ENCODE measurements at places on chromosomes 5 and 9. TPM values are rescaled to one million over a fixed set of nuclear protein-coding genes. Genes with fewer than 3 reads are reported as not detected.

LTC4S gene
- total RNA-seq = 0.86 TPM

ANKRD31 gene
- 0.65 TPM for total RNA-seq

PCDHA1 gene
- total RNA-seq = 0.11 TPM

ECM2 gene
- 52.8 TPM for total RNA-seq

OR1J2 gene
- total RNA-seq = 0.32 TPM

PCDHB7 gene
- total RNA-seq = 2.0 TPM

ANXA2R gene
- total RNA-seq = 4.4 TPM

GPR150 gene
- total RNA-seq = not detected

PCDHA5 gene
- 0.13 TPM for total RNA-seq

HSPB3 gene
- 0.54 TPM for total RNA-seq

FPGS gene
- total RNA-seq = 52.8 TPM

FOXD4 gene
- 0.43 TPM for total RNA-seq

PCDHGB5 gene
- total RNA-seq = 27.7 TPM

C1QTNF2 gene
- 1.4 TPM for total RNA-seq

HAPLN1 gene
- total RNA-seq = 254 TPM

CDKN2B-AS1 gene
- total RNA-seq = 6.7 TPM

NME5 gene
- total RNA-seq = 11.1 TPM

SPATA6L gene
- 1.8 TPM for total RNA-seq

ESM1 gene
- total RNA-seq = 2.2 TPM

NR2F1-AS1 gene
- total RNA-seq = 5.4 TPM

GCNT1 gene
- 97.9 TPM for total RNA-seq

AK1 gene
- total RNA-seq = 156 TPM

BHMT2 gene
- 14.9 TPM for total RNA-seq

Data from articular chondrocyte of knee joint (primary cell).